ENCODE measurements at places on chromosomes 3 and 15. TPM values are rescaled to one million over a fixed set of nuclear protein-coding genes. Genes with fewer than 3 reads are reported as not detected.
A peak's percentile ranks its signal among the peaks of the same experiment; 100 is the strongest.

GRCh38 chr3:123871946-123872345 lies 12.2 kb downstream of the MYLK start:
- H3K27me3 ChIP-seq = peaks cover 12% of the 10 kb centered on the region
- DNase-seq = no peak
- H3K27ac ChIP-seq = no peak overlapping the region
- H3K36me3 ChIP-seq = no peaks in the 10 kb centered on the region
- no peaks in the 10 kb centered on the region for H3K4me1 ChIP-seq

- no peak overlapping the region for H3K4me3 ChIP-seq
- no peak for DNase-seq
- H3K27ac ChIP-seq = no peak overlapping the region
- H3K36me3 ChIP-seq = peaks cover 7% of the 10 kb centered on the region
These were observed 82.0 kb downstream of the LIPC start for GRCh38 chr15:58513726-58514336.

GRCh38 chr15:25763331-25763751 lies 99.8 kb downstream of the ATP10A start:
- H3K4me1 ChIP-seq = peaks cover 10% of the 10 kb centered on the region
- peaks cover 28% of the 10 kb centered on the region for H3K36me3 ChIP-seq
- no peak for DNase-seq
- H3K27ac ChIP-seq = no peak overlapping the region
- H3K4me3 ChIP-seq = no peak overlapping the region

DNA sequence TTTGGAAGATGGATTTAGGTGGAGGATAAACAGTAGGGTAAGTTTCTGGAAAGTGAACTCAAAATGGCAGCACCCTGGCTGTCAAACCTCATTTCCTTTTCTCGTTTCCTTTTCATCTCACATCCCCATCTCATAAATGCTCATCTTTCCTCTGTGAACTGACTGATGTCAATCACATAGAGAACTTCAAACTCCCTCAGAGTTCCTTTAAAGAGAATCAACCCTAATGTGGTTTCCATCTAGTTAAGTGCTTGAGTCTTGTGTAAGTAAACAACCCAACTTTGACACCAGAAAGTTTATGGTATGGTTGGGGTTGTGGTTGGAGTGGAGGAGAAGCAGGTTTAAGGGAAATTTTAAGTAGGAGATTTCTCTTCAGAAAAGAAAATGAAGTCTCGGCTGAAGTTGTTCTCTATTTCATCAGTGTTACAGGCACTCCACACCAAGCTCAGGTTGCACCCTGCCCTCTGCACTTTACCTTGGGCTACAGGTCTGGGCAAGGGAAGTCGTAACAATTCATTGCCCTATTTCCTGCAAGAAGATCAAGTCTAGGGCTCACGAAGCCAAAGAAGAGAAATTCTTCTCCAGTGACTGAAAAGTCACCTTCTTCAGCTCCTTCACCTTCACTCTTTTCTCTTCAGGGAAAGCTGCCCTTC lies 34.4 kb upstream of the TNIK start:
- H3K4me3 ChIP-seq = no peak overlapping the region
- H3K36me3 ChIP-seq = peaks cover 2% of the 10 kb centered on the region
- H3K4me1 ChIP-seq = peaks cover 53% of the 10 kb centered on the region
- no peak for DNase-seq
- no peaks in the 10 kb centered on the region for H3K27me3 ChIP-seq

- H3K4me1 ChIP-seq = no peaks in the 10 kb centered on the region
- H3K4me3 ChIP-seq = no peak overlapping the region
- DNase-seq = no peak
- no peaks in the 10 kb centered on the region for H3K27me3 ChIP-seq
These were observed 194.7 kb downstream of the SQOR start for GRCh38 chr15:45829336-45830153.

The LIPC gene
- 0.50 TPM for total RNA-seq

The AMT gene
- total RNA-seq = 3.6 TPM

GRCh38 chr3:173501931-173502489 lies 104.5 kb downstream of the NLGN1 start:
- H3K4me3 ChIP-seq = no peak overlapping the region
- no peak overlapping the region for H3K27ac ChIP-seq
- no peaks in the 10 kb centered on the region for H3K27me3 ChIP-seq
- no peaks in the 10 kb centered on the region for H3K36me3 ChIP-seq
- DNase-seq = no peak

DNA sequence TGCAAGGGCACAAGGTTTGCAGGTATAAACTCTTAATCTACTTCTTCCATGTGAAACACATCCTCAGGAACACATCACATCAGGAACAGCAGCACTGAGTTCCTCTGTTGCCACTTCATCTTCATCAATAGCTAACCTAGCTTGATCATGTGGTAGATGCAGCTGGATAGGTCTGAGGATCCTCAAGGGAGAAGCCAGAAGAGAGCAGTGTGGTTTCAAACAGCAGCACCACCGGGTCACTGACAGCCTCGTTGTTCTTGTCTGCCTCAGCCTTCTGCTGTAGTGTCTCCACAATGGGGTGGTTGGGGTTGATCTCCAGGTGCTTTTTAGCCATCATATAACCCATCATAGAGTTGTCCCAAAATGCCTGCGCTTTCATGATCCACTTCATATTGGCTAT lies 58.8 kb downstream of the ADAM10 start:
- no peak for DNase-seq
- no peak overlapping the region for H3K4me3 ChIP-seq
- no peaks in the 10 kb centered on the region for H3K27me3 ChIP-seq
- H3K27ac ChIP-seq = no peak overlapping the region

DNA sequence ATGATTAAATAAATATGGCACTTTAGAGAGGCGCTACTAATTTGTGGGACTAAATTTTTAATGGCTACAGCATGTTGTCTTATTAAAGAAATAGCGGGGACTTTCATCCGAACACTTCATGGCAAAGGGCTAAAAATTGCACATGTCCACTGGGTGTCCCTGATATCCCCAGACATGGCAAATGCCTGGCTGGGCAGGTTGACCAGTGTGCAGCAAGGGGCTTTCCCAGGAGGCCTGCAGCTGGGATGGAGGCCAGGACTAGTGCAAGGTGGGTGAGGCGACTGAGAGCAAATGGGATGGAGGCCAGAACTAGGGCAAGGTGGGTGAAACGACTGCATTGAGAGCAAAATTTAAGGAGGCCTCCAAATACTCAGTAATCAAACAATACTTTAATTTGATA lies 167.4 kb upstream of the SMAD3 start:
- H3K27ac ChIP-seq = no peak overlapping the region
- H3K36me3 ChIP-seq = no peaks in the 10 kb centered on the region
- no peaks in the 10 kb centered on the region for H3K27me3 ChIP-seq
- DNase-seq = no peak
- no peak overlapping the region for H3K4me3 ChIP-seq
- H3K4me1 ChIP-seq = no peaks in the 10 kb centered on the region

DNA sequence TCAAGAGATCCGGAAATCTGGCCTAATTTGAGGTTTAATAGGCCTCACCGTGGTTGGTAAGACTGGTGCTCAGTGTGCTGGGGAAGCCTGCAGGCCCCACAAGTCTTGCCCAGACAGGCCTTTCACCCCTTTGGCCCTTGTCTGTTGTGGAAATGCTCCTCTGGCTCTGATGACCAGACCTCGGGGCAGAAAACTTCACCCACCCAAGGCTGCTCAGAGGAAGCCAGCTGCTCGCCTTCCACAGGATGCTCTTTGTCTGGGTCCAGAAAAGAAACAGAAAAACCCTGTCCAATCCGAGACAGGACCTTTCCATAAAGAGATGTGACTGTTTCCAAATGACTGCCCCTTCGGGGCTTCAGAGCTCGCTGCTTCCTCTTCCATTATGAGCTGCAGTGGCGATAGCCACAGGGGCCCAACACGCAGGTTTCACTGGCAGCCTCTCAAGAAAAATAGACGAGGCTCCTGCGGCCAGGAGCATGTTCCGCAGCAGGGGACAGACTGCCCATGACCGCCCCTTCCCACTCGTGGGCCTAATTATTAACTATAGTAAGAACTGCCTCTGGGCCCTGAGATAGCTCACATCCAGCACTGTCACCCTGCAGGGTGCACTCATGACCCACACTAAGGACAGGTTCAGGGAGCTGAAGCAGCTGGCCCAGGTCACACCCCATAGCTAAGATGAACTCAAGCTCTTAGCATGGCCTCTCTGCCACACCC lies 6.8 kb upstream of the SNX22 start:
- H3K4me1 ChIP-seq = peaks cover 5% of the 10 kb centered on the region
- no peak overlapping the region for H3K27ac ChIP-seq
- no peak overlapping the region for H3K4me3 ChIP-seq
- no peak for DNase-seq
- H3K36me3 ChIP-seq = peaks cover 18% of the 10 kb centered on the region
- H3K27me3 ChIP-seq = peaks cover 2% of the 10 kb centered on the region

The ZDHHC19 gene
- total RNA-seq = not detected

GRCh38 chr3:118941236-118941635 lies 93.4 kb downstream of the IGSF11 start:
- H3K27ac ChIP-seq = no peak overlapping the region
- H3K27me3 ChIP-seq = no peaks in the 10 kb centered on the region
- no peak overlapping the region for H3K4me3 ChIP-seq
- H3K4me1 ChIP-seq = peaks cover 39% of the 10 kb centered on the region

- H3K4me1 ChIP-seq = peaks cover 32% of the 10 kb centered on the region
- no peak for DNase-seq
- peaks cover 63% of the 10 kb centered on the region for H3K36me3 ChIP-seq
These were observed 75.2 kb downstream of the CHSY1 start for GRCh38 chr15:101176625-101177024.

The EEFSEC gene
- 19.6 TPM for total RNA-seq

DNA sequence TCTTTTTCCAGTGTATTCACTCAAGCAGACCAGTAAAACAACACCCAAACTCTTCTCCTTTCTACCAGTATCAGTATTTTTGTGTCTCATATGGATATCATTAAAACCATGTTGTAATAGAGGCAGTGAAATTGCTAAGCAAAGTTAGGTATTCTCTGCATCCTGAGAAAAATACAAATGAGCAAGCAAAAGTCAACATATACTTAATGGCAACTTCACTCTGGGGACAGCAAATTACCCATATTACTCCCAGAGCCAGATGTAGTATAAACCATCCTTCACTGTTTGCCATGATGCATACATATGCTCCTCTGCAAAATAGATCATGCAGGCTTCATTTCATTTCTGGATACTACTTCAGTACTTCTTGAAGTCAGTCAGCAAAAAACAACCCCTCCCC lies 22.1 kb downstream of the UBA5 start:
- no peaks in the 10 kb centered on the region for H3K27me3 ChIP-seq
- H3K4me3 ChIP-seq = no peak overlapping the region
- peak overlapping the region; percentile 4 for H3K27ac ChIP-seq
- DNase-seq = no peak

- H3K36me3 ChIP-seq = peaks cover 26% of the 10 kb centered on the region
- peak within 1 kb of the TSS; percentile 96 for H3K27ac ChIP-seq
- no peaks in the 10 kb centered on the region for H3K27me3 ChIP-seq
- peaks cover 20% of the 10 kb centered on the region for H3K4me1 ChIP-seq
- H3K4me3 ChIP-seq = peak within 1 kb of the TSS; percentile 97
These were observed at the start of gene TRIM59 for GRCh38 chr3:160449636-160450598. TSS of gene TRIM59 (minus strand) at chr3:160449786. CDS start at chr3:160439183, 10,603 bp downstream.

DNA sequence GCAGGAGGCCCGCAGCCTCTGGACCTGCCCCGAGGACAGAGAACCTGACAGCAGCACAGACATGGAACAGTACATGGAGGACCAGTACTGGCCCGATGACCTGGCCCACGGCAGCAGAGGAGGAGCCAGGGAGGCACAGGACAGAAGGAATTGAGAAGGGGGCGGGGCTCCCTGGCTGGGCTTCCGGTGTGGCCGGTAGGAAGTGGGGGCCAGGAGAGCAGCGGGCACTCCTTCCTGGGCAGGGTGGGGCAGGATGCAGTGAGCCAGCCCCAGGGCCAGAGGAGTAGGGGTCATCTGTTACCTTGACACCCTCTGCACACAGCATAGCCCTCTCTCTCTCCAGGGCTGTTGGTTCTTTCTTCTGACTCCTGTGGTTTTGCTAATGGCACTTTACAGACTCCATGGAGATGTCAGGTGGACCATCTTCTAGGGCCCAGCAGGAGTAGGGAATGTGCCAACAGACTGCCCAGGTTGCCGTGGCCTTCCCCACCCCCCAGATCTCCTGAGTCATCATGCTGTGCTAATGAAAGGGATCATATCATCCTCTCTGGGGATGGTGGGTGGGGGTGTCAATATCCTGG lies 8.6 kb upstream of the ISG20 start:
- H3K27me3 ChIP-seq = no peaks in the 10 kb centered on the region
- H3K4me3 ChIP-seq = no peak overlapping the region
- peak overlapping the region; percentile 83 for H3K27ac ChIP-seq
- H3K36me3 ChIP-seq = peaks cover 76% of the 10 kb centered on the region

- H3K27ac ChIP-seq = no peak overlapping the region
- H3K27me3 ChIP-seq = no peaks in the 10 kb centered on the region
- no peak overlapping the region for H3K4me3 ChIP-seq
- no peak for DNase-seq
These were observed 51.9 kb downstream of the ZBTB20 start for GRCh38 chr3:115095236-115095635.

DNA sequence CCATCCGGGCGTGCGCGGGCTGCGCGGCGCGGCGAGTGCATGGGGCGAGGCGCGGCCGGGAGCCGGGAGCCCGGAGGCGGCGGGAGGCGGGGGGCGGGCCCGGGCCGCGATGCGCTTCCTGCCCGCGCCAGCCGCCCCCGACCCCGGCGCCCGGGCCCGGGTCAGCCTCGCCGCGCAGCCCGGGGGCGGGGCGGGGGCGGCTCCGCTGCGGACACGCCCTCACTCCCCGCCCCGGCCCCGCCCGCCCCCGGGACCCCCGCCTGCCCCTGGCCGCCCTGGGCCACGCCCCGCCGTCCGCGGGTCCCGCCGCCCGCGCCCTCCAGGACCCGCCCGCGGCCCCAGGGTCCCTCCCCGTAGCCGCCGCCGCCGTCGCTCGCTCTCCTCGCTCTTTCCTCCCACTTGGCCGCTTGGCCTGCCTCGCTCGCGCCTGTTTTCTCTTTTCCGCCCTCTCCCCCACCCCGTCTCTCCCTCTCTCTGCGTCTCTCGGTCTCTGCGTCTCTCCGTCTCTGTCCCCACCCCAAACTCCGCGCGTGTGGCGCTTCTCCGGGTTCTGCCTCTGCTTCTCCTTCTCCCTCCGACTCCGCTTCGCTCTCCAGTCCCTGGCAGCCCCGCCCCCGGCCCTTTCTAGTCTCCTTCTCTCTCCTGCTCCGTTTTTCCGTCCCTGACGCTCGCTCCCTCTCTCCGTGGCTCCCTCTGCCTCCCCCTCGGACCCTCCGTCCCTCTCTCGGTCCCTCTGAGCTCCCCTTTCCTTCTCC lies at the start of gene PLXND1:
Gene PLXND1, minus strand, starts transcription at position 41 of the 755 bp plus-strand sequence. Its CDS starts 37 bp downstream, at position 4.
- DNase-seq = peak; percentile 52
- peaks cover 18% of the 10 kb centered on the region for H3K27me3 ChIP-seq
- H3K4me3 ChIP-seq = peak within 1 kb of the TSS; percentile 78
- H3K27ac ChIP-seq = peak within 1 kb of the TSS; percentile 89
- H3K36me3 ChIP-seq = no peaks in the 10 kb centered on the region
- peaks cover 10% of the 10 kb centered on the region for H3K4me1 ChIP-seq

GRCh38 chr3:176937541-176937940 lies 259.7 kb downstream of the TBL1XR1 start:
- H3K27me3 ChIP-seq = peaks cover 12% of the 10 kb centered on the region
- DNase-seq = no peak
- H3K4me1 ChIP-seq = no peaks in the 10 kb centered on the region
- no peak overlapping the region for H3K4me3 ChIP-seq
- H3K36me3 ChIP-seq = no peaks in the 10 kb centered on the region
- H3K27ac ChIP-seq = no peak overlapping the region

- H3K4me1 ChIP-seq = no peaks in the 10 kb centered on the region
- DNase-seq = no peak
- no peaks in the 10 kb centered on the region for H3K27me3 ChIP-seq
- H3K36me3 ChIP-seq = peaks cover 19% of the 10 kb centered on the region
- H3K4me3 ChIP-seq = no peak overlapping the region
- no peak overlapping the region for H3K27ac ChIP-seq
These were observed 31.3 kb upstream of the FAH start for GRCh38 chr15:80121546-80121945.

GRCh38 chr15:90664650-90665287 lies 52.4 kb upstream of the BLM start:
- peak overlapping the region; percentile 71 for H3K4me3 ChIP-seq
- H3K27me3 ChIP-seq = peaks cover 22% of the 10 kb centered on the region
- peak overlapping the region; percentile 72 for H3K27ac ChIP-seq
- H3K36me3 ChIP-seq = peaks cover 5% of the 10 kb centered on the region
- H3K4me1 ChIP-seq = peaks cover 52% of the 10 kb centered on the region

The AMIGO3 gene
- total RNA-seq = 0.07 TPM
